Midbrain (tissue), 1 donor: ENCODE measurements at places on chromosomes 4 and X.

- no peak for DNase-seq
These were observed 894.4 kb downstream of the FAT4 start for GRCh38 chr4:126209147-126209546.

GRCh38 chr4:104486716-104487504, 7.8 kb downstream of the CXXC4 start:
- DNase-seq = no peak

GRCh38 chr4:54099748-54100574, at the start of gene GSX2:
TSS of gene GSX2 (plus strand) at chr4:54100163. CDS start at chr4:54100345, 182 bp downstream.
- no peak for DNase-seq

- DNase-seq = no peak
These were observed 29.9 kb upstream of the SOD3 start for GRCh38 chr4:24765376-24765988.

- DNase-seq = no peak
These were observed 72.6 kb downstream of the ANAPC4 start for GRCh38 chr4:25449688-25450087.

- no peak for DNase-seq
These were observed 1.5 kb downstream of the CLCN3 start for GRCh38 chr4:169621731-169622492.

DNA sequence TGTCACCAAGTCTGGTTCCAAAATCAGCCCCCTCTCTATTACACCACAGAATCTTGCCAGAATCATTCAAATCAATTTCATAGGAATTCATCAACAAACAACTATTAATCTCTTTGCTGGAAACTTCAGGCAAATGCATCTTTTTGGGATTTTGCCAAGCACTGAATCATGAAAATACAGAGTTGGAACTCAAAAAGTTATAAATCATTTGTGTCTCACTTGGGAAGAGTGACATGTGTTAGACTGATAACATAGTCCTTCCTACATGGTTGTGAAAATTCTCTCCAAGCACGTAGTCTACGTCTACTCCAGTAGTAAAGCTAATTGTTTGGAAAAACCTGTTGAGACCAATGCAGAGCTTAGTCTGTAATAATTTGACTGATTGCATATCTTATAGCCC, 19.0 kb downstream of the CXCL8 start:
- no peak for DNase-seq

- DNase-seq = peak; percentile 47
These were observed at the start of gene PRKX for GRCh38 chrX:3713225-3713936. TSS of gene PRKX (minus strand) at chrX:3713649. CDS start at chrX:3713253, 396 bp downstream.

DNA sequence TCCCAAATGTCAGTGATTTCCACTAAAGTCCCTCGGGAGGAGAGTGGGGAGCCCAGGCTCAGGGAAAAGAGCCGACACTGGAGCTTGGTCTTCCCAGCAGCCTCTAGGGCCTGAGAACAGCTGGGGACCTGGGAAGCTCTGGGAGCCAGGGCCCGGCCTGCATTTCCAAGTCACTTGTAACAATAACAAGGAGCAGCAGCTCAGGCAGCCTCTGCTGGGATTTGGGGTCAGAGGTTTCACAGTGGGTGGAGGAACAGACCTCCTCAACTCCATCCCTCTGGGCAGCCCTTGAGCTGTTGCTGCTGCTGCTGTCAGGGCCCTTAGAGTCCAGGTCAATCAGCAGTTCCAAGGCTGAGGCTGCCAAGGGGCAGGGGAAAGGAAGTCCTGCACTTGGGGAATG, 11.1 kb downstream of the STARD8 start:
- no peak for DNase-seq

- DNase-seq = no peak
These were observed 2.1 kb downstream of the C4orf54 start for GRCh38 chr4:99655308-99656081.

DNA sequence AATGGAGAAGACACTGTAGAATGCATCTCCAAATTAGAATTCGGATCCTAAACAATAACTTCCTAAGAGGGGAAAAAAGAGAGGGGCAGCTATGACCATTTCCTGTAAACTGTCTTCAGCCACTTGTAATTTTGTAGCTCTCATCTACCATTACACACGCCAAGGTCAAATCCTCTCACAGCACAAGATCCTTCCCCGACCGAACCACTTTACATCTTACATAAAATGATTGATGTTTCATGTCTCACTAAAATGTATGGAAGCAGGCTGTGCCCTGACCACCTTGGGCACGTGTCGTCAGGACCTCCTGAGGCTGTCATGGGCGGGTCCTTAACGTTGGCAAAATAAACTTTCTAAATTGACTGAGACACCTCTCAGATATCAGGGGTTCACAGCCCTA, 24.1 kb upstream of the PBDC1 start:
- peak; percentile 12 for DNase-seq

- DNase-seq = no peak
These were observed 277.6 kb upstream of the NWD2 start for GRCh38 chr4:36966756-36967460.

GRCh38 chrX:153394612-153395011, 6.5 kb downstream of the PNMA6E start:
- DNase-seq = no peak

DNA sequence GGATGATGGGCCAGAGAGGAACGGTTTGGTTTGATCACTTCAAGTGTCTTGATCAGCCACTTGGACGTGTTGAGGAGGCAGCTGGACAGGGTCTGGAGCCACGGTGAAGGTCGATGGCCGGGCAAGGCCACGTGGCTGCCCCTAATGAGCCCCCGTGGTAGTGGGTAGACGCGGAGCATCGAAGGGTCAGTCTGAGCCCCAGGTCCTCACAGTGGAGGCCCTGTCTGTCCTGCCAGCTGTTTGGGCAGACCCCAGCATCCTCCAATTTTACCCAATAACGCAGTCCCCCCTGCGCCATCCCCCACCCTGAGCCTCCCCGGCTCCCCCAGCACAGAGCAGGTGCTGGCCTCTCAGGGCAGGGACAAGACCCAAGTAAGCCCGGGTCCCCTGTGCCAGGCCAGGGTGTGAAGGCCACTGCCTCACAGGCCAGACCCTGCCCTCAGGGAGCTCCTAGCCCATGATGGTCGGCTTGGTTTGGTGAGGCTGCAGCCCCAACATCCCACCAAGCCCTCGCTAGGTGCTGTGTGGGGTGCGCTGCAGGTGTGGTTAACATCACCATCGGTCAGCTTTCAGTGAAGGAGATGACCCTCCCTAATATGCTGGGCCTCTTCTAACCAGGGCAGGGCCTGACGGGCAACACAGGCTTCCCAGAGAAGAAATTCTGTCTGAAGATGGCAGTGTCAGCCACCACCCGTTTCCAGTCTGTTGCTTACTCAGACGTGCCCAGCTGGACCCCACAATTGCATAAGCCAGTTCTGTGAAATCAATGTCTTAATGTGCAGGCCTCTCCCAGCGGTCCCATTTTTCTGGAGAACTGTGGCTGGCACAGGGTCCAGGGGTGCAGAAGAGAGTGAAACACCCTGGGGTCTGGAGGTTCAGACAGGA, 40.5 kb upstream of the NKX1-1 start:
- DNase-seq = no peak

GRCh38 chr4:73139245-73139644, 69.7 kb upstream of the COX18 start:
- DNase-seq = no peak

DNA sequence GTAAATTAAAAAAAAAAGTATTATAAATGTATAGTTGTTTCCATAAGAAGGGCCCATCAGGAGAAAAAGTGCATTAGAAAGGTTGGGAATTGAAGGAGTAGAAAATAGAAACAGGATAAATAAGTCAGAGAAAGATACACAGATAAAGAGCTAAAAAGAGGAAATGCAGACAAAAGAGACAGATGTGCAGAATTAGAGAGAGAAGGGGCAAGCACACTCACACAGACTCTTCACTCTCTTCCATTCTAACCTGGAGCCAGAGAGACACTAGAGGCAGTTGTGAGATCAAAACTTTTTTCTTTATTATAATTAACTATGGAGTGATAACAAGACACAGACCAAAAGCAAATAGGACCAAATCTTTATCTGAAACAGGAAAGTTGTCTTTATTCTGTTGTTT, 134.1 kb downstream of the CEP135 start:
- no peak for DNase-seq

- no peak for DNase-seq
These were observed 136.7 kb downstream of the MAGEC2 start for GRCh38 chrX:142068365-142068764.
